ENCODE measurements at places on chromosomes 6 and 20. TPM values are rescaled to one million over a fixed set of nuclear protein-coding genes. Genes with fewer than 3 reads are reported as not detected.

Gene DDO
- 0.16 TPM for total RNA-seq

Gene ADGB
- 0.94 TPM for total RNA-seq

Gene LSM2
- total RNA-seq = 22.9 TPM

Gene FAM209B
- not detected for total RNA-seq

Gene C4A
- 8.6 TPM for total RNA-seq

Gene UBD
- 0.47 TPM for total RNA-seq

Gene ZFP57
- not detected for total RNA-seq

Measured in occipital lobe (tissue), 3 donors.